NCI-H2029 (cell line): ENCODE measurements at places on chromosomes 5 and 9.

DNA sequence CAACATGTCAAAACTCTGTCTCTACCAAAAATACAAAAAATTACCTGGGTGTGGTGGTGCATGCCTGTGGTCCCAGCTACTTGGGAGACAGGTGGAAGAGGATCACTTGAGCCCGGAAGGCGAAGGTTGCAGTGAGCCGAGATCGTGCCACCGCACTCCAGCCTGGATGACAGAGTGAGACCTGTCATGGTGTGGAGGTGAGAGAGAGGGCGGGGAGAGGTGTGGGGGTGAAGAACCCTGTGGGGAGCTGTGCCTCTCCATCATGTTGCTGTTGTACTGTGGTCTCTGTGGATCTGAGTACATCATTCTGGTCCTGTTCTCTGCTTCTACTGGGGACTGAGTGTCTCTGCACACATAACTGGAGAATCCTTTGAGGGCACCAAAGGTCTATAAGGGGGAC lies 11.3 kb upstream of the SLC34A1 start:
- no peak for DNase-seq

GRCh38 chr5:151151793-151152192 lies 5.8 kb downstream of the ANXA6 start:
- DNase-seq = no peak

GRCh38 chr5:73957397-73958001 lies 331.5 kb downstream of the ARHGEF28 start:
- no peak for DNase-seq

DNA sequence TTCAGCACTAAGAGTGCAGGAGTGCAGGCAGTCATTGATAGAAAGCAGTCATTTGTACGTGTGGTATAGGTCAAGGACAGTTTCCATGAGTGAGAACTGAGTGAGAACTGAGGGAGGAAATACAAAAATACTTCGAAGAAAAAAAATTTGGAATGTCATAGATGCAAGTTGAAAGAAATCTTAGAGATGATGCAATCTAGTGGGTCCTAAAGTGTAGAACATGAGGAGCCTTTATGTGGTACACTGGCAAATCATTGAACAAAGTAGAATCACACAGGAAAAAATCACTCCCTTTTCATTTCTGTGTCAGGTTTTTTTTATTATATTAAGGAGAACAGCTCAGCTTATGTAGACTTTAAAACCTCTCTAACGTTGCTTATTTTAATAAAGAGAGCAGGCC lies 26.4 kb upstream of the SLC1A1 start:
- DNase-seq = no peak

DNA sequence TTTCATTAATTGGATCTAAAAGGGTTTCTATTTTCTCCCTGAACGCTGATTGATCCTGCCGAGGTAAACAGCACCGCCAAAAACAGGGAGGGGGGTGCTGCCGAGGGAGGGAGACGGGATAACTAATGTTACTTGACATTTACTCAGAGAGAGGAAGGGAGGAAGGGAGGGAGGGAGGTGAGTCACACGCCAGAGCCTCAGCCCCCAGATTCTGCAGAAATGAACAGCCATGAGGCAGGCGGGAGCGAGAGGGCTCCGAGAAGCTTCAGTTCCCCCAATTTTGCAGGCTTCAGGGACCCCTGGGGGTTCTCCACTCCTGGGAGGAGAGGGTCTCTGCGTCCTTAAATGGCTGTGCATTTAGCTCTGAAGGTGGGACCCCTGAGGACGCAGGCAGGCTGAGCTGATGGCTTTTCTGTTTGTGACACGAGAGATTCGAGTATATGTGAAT lies 59.1 kb upstream of the IER5L start:
- DNase-seq = no peak

DNA sequence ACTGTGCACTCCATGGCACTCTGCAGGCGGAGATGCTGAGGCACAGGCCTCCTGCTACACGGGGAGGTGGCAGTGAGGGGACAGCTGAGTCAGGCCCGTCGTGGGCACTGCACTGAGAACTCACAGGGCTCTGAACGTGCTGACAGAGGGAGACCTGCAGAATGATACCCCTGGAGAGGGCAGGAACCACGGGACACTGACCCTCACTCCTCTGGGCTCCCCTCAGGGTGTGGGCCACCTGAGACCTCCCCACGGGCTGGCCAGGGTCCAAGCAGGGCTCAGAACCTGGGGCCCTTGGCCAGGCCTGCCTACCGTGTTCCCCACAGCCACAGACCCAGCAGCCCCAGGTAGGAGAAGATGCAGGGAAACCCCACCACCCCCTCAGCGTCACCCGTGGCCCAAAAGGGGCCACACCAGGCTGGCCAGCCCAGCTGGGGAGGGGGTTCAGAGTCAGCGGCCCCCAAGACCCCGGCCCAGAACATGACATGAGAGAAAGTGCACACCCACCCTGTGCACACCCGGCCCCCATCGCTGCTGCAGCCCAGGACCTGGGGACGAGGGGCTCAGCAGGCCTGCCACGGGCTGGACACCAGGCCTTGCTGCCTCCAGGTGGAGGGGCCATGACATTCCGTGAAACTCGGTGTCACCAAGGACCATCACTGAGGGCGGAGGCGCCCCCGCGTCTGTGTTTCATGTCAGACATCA lies 30.9 kb downstream of the GLT6D1 start:
- no peak for DNase-seq

- DNase-seq = no peak
Observed at GRCh38 chr9:5840788-5841187, 7.9 kb upstream of the ERMP1 start.

DNA sequence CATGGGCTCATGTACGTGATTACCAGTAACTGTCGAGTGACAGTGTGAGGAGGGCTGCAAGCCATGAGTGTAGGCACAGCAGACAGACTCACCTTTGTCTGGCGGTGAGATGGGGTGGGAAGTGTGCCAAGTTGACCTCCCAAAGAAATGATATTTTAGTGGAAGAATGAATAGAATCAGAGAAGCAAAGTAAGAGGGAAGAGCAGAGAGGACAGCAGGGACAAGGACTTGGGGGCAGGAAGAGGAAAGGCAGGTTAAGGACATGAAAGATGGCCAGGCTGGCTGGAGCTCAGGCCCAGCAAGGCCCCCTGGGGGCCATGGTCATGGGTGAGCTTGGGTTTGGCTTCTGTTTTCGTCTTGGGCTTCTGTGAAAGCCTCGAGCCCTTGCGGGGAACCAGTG lies 20.2 kb downstream of the TGFBI start:
- DNase-seq = no peak

- no peak for DNase-seq
Observed at GRCh38 chr5:167205881-167206280, 1085.6 kb upstream of the WWC1 start.

- no peak for DNase-seq
Observed at GRCh38 chr5:6837519-6838110, 124.4 kb downstream of the TENT4A start.

- no peak for DNase-seq
Observed at GRCh38 chr5:69467442-69468225, 25.0 kb upstream of the OCLN start.

DNA sequence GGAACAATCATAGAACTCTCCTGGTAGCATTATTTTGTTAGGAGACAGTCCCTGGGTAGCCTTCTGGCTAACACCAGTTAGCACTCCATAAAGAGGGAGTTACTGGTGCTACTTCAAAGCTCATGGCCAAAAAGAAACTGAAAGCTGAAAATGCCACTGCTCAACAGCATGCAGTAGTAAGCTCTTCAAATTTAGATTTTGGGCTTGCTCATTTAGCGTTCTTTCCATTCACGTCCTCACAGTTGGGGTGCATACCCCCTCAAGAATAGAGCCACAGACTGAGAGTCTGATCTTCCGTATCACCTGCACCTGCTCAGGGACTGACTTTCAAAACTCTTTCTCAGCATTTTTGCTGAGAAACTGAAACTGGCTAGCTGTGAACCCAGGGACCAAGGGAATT lies 24.7 kb downstream of the NTRK2 start:
- no peak for DNase-seq

- DNase-seq = no peak
Observed at GRCh38 chr9:132596200-132596599, 13.8 kb downstream of the BARHL1 start.
